Pulmonary artery endothelial cell (primary cell): ENCODE measurements at places on chromosomes 3 and 15.

- DNase-seq, result no peak
Observed at GRCh38 chr3:20091331-20092047, 51.2 kb downstream of the KAT2B start.

GRCh38 chr15:42456531-42456930 is 34.4 kb downstream of the ZNF106 start:
- no peak for DNase-seq

DNA sequence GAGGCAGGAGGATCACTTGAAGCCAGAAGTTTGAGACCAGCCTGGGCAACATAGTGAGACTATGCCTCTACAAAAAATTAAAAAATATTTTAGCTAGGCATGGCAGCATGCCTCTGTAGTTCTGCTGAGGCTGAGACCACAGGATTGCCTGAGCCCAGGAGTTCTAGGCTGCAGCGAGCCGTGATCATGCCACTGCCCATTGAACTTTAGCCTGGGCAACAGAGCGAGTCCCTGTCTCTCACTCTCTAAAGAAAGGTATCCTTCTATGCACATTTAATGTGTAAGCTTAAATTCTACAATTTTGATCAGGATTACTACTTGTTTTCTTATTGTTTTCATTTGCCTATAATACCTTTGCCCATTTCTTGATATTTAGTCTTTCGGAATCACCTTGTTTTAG is 26.8 kb downstream of the GALK2 start:
- DNase-seq, result no peak

DNA sequence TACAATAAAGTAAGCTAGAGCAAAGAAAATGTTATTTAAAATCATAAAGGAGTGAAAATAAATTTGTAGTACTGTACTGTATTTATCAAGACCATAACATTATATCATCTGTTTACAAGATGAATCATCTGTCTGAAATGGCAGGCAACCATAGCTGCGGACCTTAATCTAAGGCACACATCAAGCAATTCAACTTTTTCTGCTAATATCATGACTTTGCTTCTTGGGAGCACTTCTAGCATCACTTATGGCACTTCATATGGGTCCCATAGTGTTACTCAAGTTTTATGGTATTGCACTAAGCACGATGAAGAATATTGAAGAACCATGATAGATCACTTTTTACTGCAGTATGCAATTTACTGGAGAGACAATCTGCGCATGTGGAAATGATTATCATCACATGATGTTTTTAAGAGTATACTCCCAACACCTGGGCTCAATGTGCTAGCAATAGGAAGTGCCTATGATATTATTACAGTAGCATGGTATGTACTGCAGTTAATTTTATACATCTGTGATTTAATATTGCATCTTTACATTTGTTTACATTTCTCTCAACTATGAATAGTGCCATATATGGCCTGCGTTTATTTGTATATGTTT is 137.7 kb upstream of the NECTIN3 start:
- no peak for DNase-seq

DNA sequence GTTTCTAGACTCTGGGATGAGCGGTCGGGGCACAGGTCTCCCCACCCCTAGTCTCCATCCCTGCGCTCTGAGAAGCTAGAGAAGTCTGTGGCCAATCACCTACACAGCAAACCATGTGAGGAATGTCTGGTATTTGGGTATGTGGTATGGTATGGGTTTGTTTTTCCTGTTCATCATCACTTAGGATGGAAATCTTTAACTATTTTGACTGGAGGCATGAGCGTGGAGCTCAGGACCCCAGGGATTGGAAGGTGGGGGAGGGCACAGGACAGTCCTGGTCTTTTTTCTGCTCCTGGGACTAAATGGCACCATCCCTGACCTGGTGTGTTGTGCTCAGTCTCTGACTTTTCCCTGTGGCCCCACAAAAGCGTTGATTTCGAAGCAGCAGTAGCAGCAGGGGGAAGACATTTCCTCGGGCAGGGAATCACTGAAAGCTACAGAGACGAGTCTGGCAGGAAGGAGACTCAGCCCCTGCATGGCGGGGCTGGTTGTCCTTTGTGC is 191.7 kb upstream of the TPM1 start:
- DNase-seq, result no peak

DNA sequence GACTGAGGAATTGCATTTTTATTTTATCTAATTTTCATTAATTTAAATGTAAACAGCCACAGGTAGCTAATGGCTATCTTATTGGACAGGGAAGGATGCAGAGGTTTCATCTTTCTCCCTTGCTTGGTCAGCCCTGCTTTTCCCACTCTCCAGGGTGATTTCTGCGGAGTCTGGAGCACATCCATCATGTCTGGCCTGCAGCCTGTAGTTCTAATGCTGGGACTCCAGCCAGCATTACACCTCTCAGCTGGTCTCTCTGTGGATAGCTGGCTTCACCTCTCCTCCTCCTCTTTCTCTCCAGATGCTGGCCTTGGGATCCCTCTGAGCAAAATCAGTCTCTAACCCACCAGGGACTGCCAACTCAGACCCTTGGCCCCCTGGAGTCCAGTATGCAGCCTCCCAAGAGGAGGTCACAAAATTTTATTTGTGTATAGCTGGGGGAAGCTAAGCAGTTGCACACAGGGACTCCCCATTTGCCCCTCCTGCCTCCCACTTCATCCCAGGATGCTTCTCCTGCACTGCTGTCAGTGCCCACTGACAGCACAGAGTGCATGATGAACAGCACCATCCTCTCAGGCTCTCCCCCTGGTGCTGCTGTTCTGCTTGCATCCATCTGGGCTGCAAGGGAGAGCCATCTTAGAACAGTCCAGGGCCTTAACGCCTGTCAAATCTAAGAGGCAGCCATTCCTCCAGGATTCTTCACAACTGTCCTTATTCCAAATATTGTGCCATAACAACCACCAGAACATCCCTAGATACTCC is 1.7 kb downstream of the BFSP2 start:
- DNase-seq, result no peak

DNA sequence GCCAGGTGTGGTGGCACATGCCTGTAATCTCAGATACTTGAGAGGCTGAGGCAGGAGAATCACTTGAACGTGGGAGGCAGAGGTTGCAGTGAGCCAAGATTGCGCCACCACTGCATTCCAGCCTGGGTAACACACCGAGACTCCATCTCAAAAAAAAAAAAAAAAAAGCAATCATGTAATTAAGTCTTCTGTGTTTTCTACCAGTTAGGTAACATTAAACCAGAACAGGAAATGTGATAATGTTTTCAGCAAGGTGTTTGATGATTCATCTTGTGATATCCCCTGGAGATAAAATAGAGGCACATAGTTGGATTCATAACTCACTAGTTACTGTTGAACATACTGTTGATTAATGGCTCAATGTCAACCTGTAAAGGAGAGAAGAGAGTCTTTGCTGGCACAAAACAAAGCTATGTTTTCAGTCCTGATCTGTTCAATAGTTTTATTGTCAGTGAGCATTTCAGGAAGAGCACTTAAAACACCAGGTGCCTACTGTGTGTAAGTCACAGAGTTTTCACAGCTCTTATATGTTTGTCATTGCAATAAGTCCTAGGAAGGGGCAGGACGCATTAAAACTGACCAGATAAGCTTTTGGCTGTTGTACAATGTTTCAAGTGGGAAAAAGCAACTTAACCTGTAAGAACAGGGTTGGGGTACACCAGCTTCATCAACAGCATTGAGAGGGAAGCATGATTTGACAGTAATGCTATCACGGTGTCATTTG is 19.5 kb downstream of the DNAJB11 start:
- DNase-seq, result no peak

GRCh38 chr15:61256231-61256630 is 27.1 kb upstream of the RORA start:
- DNase-seq, result no peak

DNA sequence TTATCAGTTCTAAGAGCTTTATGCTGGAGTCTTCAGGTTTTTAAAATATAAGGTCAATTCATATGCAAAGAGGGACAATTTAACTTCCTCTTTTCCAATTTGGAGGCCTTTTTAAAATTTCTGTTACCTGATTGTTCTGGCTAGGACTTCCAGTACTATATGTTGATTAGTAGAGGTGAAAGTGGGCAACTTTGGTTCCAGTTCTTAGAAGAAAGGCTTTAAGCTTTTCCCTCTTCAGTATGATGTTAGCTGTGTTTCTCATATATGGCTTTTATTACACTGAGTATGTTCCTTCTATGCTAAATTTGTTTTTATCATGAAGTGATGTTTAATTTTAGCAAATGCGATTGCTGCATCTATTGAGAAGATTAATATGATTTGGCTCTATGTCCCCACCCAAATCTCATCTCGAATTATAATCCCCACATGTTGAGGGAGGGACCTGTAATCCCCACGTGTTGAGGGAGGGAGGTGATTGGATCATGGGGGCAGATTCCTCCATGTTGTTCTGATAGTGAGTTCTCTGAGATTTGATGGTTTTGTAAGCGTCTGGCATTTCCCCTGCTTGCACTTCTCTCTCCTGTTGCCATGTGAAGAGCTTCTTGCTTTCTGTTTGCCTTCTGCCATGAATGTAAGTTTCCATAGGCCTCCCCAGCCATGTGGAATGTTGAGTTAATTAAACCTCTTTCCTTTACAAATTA is 33.8 kb downstream of the FAIM start:
- no peak for DNase-seq

DNA sequence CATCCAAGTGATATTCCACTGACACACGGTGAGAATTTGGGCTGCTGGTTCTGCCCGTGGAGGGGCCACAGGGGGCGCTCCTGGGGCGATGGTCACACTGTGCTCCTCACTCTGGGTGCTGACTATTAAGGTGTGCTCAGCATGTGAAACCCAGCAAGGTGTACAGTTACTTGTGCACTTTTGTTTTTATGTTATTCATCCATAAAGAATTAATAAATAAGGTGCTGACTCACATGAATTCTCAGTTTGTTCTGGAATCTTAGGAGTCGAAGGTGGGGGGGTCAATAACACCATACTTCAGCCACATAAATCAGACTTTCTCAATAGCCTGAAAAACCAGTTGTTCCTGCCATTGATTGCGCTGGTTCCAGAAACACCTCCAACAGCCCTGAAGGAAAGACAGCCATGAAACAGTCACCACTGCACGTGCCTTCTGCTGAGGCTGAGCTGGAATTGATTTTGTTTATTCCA is 53.5 kb upstream of the SPATA12 start:
- DNase-seq, result no peak

DNA sequence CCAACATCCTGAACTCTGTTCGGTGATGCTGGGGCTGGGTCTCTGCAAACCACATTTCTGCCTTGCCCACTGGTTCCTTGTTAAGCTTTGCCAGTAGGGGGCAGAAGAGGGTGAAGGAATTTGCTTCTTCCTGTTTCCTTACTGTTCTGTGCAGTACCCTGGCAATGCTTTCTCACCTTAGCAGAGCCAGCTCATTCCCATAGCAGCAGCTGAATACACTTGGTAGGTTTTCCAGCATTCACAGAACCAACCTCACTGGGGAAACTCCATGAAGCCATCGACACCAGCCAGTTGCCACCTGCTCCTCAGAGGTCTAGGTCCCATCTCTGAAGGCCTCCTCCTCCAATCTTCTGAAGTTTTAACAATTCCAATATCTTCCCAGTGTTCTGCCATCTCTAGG is 308.4 kb downstream of the PDCD6IP start:
- DNase-seq, result peak; percentile 26

DNA sequence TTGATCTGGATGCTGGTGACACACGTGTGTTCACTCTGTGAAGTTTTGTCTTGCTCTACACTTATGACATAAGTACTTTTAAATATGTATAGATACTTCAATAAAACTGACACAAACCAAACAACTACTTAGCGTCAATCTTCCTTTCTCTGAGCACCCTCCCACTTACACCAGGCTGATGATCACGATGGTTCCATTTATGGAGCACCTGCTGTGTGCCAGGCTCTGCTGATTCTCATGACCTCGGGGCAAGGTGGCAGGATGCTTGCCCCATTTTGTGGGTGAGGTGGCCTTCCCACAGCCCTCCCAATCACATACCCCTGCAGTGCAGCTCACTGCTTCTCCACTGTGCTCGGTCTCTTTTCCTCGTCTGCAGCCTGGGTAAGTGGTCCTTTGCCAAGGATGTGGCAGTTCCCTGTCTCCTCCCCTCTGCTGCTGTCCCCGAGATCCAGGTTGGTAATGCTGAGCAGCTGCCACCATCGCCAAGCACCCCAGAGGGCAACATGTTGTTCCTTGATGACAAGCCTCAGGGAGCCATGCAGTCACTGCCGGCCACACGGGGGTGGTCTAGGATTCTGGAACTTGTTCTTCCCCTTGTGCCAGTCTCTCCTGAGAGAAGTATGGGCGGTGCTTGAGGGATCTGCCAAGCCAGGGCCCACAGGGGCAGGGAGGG is 20.6 kb upstream of the ADCY5 start:
- no peak for DNase-seq

DNA sequence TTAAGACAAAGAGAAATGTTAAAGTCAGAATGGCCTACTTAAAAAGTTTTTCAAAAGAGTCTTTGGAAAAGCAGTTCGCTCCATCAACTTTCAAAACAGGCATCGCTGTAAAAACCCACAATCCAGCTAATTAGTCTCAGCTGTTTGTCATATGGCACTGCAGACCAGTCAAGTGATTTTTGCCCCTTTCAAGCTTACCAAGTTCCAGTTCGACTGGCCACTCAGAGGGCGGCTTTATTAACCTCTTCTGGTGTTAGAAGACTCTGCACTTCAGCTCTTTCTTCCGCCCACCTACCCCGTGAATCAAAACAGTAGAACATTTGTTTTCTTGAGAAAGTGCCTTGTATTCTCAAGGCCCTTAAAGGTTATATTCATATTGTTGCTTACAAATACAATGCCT is 19.3 kb downstream of the RAB27A start:
- DNase-seq, result no peak

DNA sequence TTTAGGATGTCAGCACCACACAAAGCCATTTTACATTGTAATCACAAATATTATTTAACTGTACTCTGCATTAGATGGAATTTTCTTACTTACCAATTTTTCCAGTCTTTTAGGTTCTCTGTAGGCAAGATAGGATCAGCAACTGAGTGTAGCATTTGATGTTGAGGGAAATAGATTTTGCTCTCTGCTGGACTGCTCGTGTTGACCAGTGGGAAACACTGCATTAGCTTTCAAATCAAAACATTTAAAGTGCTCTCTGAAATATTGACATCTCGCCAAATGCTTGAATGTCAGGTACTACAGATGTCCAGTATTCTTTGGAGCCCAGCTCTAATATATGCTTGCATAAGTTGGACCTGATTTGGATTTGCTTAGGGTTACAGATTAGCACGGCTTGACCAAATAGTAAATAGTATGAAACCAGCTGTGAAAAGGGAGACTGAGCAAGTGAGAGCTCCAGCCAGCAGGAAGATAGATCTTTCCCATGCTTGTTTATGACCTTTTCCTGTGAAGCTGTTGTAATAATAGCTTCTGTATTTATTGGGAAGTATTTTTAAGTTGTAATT is 29.5 kb downstream of the P2RY14 start:
- no peak for DNase-seq
